ENCODE measurements at places on chromosomes 4 and X. TPM values are rescaled to one million over a fixed set of nuclear protein-coding genes. Genes with fewer than 3 reads are reported as not detected.

GLRB gene
- not detected for total RNA-seq

CTAG1B gene
- total RNA-seq: not detected

GSX2 gene
- not detected for total RNA-seq

- H3K27me3 ChIP-seq: no peaks in the 10 kb centered on the region
- H3K36me3 ChIP-seq: peaks cover 7% of the 10 kb centered on the region
- peaks cover 23% of the 10 kb centered on the region for H3K4me1 ChIP-seq
- no peak overlapping the region for H3K4me3 ChIP-seq
- no peak overlapping the region for H3K27ac ChIP-seq
- DNase-seq: no peak
Measured at GRCh38 chrX:23779025-23779424, 3.9 kb upstream of the SAT1 start.

DNA sequence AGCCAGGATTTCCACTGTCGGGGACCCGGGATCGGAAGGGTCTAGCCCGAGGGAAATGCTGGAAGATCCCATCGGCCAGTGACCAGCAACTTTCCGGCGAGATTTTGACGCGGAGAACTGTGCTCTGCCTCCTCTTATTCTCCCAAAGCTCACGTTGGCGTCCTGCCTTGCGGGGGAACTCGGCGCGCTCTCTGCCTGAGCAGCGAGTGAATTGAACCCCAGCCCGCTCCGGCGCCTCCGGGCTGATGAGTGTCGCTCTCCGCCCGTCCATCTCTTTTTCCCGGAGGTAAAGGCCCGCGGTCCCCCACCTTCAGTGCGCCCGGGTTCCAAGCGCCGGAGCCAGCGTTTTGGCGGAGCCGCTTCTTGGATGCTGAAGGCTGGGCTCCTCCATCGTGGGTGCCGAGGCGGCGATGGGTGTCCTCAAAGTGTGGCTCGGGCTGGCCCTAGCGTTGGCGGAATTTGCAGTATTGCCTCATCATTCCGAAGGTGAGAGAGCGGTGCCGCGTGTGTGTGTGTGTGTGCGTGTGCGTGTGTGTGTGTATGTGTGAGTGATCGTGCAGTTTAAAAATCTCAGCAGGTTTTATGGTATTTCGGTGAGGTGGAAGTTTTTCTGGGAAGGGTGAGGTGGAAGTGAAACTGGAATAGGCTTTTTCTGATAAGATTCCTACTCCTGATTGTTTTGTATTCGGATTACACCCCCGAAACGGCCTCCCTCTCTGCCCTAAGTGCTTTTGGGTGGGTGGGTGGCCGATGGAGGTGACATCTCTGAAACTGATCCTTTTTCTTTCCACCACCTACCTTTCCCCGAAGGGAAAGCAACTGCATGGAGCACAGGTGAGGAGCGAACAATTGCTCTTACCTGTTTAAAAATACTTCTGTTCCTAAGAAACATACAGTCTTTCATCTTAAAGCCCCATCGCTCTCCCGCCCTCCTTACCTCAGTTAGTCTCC, 752 bp downstream of the FRAS1 start:
- peak overlapping the region; percentile 71 for H3K27ac ChIP-seq
- peak; percentile 13 for DNase-seq
- no peaks in the 10 kb centered on the region for H3K36me3 ChIP-seq
- peak overlapping the region; percentile 82 for H3K4me3 ChIP-seq

GRCh38 chrX:120727911-120728310, 98.1 kb upstream of the C1GALT1C1 start:
- H3K27me3 ChIP-seq: no peaks in the 10 kb centered on the region
- H3K27ac ChIP-seq: no peak overlapping the region
- no peaks in the 10 kb centered on the region for H3K36me3 ChIP-seq

DNA sequence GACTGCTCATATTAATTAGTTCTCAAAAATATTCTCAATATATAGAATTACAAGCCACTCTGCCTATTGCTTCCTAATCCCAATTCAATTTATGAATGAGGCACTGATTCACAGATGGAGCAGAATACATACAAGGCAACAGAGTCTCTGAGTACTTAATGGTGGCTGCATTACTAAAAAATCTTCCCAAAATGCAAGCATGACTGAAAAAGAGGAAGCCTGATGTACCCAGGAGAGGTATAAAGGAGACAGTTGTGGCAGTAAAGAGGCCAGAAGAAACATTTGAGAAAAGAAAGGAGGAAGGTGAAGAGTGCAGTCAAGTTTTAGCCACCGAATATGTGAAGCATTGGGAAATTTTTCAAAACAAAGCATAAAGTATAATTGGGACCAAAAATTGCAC, 163.2 kb upstream of the INTU start:
- H3K27me3 ChIP-seq: no peaks in the 10 kb centered on the region
- H3K4me1 ChIP-seq: no peaks in the 10 kb centered on the region
- H3K4me3 ChIP-seq: no peak overlapping the region
- no peak overlapping the region for H3K27ac ChIP-seq
- no peak for DNase-seq
- no peaks in the 10 kb centered on the region for H3K36me3 ChIP-seq

GRCh38 chrX:20382518-20383297, 116.0 kb upstream of the RPS6KA3 start:
- peak; percentile 8 for DNase-seq
- peak overlapping the region; percentile 62 for H3K27ac ChIP-seq
- H3K4me1 ChIP-seq: peaks cover 20% of the 10 kb centered on the region
- no peaks in the 10 kb centered on the region for H3K36me3 ChIP-seq
- H3K27me3 ChIP-seq: peaks cover 2% of the 10 kb centered on the region

DNA sequence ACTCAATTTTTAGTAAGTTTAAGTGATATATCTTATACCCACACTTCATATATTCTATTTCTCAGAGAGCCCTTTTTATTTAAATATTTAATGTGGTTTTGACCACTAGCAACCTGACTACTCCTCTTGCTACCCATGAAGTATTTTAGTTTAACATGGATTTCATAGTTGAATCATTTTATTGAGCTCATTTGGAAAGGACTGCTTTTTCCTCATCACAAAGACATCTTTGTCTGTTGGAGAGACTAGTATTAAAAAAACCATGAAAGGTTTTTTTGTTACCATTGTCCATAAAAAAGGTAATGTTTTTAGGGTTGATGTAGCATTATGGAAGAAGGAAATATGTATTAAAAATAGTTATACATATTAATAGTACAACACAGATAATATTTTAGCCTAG, 139.5 kb downstream of the RAPGEF2 start:
- no peak overlapping the region for H3K27ac ChIP-seq
- peaks cover 5% of the 10 kb centered on the region for H3K36me3 ChIP-seq
- peaks cover 3% of the 10 kb centered on the region for H3K4me1 ChIP-seq
- H3K4me3 ChIP-seq: no peak overlapping the region
- no peak for DNase-seq

DNA sequence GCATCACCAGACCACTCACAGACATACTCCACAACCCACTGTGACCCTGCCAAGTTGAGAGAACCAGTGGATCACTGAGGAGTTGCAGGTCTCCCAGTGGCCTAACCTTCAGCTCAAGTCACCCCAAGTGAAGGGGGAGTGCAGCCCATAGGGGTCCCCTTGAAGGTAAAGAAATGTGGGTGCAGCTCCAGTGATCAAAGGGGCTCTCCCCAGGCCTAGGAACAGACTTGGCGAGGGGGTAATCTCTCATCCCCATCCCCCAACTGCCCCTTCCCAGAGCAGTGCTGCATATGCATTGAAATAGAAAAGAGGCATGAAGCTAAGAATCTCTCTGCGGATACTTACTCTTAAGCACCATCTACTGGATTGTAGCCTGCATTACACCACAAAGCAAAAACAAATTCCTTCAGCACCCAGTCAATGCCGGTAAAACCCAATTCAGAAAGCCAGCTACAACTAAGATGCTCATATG, 27.0 kb downstream of the MAGEE1 start:
- DNase-seq: peak; percentile 12
- no peaks in the 10 kb centered on the region for H3K27me3 ChIP-seq
- H3K36me3 ChIP-seq: no peaks in the 10 kb centered on the region
- H3K4me1 ChIP-seq: peaks cover 2% of the 10 kb centered on the region
- no peak overlapping the region for H3K27ac ChIP-seq

DNA sequence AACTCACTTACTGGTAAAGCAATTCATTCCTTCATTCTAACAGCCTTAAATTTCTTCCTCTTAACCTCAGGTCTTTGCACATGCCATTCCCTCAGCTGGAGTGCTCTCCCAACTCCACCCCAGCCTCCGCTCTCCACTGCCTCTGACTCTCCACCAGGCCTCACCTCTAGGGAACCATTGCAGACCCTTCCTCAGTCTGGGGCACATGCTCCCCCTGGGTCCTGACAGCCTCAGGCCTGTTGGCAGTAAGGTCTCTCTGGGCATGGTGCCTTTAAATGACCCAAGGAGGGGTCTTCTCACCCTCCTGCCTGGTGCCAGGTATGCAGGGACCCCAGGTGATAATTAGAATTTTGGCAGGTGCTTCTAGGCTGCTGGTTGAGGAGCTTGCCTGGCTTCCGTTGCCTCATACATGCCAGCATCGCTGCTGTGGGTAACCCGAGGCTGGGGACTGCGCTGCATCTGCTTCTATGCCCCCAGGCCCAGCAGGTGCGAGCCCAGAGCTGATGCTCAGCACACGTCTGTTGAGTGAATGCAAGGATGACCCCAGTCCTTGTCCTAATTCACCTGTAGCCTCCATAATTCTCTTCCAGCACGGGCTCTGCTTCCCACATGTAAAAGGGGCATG, 27.5 kb upstream of the GPR78 start:
- H3K4me1 ChIP-seq: no peaks in the 10 kb centered on the region
- no peak overlapping the region for H3K27ac ChIP-seq
- no peaks in the 10 kb centered on the region for H3K27me3 ChIP-seq
- no peak overlapping the region for H3K4me3 ChIP-seq

GRCh38 chrX:39905538-39905891, 192.2 kb downstream of the BCOR start:
- H3K4me3 ChIP-seq: no peak overlapping the region
- H3K4me1 ChIP-seq: peaks cover 8% of the 10 kb centered on the region
- H3K27ac ChIP-seq: no peak overlapping the region
- DNase-seq: no peak
- peaks cover 4% of the 10 kb centered on the region for H3K27me3 ChIP-seq

DNA sequence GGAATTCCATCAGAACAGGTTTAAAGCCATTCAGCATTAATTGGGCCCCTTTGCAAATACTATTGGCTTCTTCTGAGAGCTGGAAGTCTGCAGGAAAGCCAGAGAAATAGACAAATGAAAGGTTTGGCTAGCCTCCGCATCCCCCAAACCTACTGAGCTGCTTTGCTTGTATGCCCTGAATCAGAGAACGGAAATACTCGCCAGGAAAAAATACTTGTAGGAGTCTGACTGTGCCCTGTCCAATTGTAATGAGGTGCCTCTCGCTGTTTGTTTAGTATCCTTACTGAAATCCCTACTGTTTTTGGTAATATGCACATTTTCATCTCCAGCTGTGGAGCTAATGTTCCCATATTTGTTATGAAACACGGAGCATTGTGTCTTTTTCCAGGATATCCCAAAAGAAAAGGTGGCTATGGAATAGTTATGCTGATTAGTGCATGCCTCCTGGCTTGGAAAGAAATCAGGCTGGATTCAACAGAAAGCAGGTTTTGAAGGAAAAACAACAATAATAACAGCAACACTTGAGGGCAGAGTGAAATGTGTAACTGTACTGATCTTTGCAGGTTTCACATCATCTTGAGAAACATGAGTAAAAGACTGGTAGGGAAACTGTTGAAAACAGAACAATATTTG, 50.7 kb upstream of the NLGN4X start:
- H3K4me1 ChIP-seq: no peaks in the 10 kb centered on the region
- no peaks in the 10 kb centered on the region for H3K36me3 ChIP-seq
- no peak overlapping the region for H3K27ac ChIP-seq
- no peak for DNase-seq

GRCh38 chr4:139779691-139780090, 114.1 kb downstream of the MGST2 start:
- H3K27ac ChIP-seq: no peak overlapping the region
- no peaks in the 10 kb centered on the region for H3K27me3 ChIP-seq
- DNase-seq: no peak
- no peak overlapping the region for H3K4me3 ChIP-seq
- H3K36me3 ChIP-seq: no peaks in the 10 kb centered on the region

GRCh38 chr4:109005523-109005922, 242.7 kb upstream of the ETNPPL start:
- H3K27ac ChIP-seq: no peak overlapping the region
- H3K4me1 ChIP-seq: peaks cover 8% of the 10 kb centered on the region
- DNase-seq: no peak

DNA sequence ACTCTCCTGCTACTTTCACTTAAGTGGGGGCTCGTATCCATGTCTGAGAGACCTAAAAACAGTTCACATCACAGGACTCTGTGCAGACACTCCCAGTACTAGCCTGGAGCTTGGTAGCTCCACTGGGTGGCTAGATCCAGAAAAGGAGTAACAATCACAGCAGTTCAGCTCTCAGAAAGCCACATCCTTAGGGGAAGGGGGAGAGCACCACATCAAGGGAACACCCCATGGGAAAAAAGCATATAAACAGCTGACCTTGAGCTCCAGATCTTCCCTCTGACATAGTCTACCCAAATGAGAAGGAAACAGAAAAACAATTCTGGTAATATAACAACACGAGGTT, 175.8 kb downstream of the FAM13A start:
- H3K27me3 ChIP-seq: peaks cover 12% of the 10 kb centered on the region
- H3K36me3 ChIP-seq: no peaks in the 10 kb centered on the region
- H3K4me3 ChIP-seq: no peak overlapping the region
- no peak overlapping the region for H3K27ac ChIP-seq

- no peak overlapping the region for H3K4me3 ChIP-seq
- DNase-seq: no peak
- no peaks in the 10 kb centered on the region for H3K36me3 ChIP-seq
- H3K27ac ChIP-seq: no peak overlapping the region
- no peaks in the 10 kb centered on the region for H3K4me1 ChIP-seq
Measured at GRCh38 chr4:156472624-156473023, 499.0 kb downstream of the PDGFC start.

All from activated CD4-positive, alpha-beta T cell treated with anti-CD3 and anti-CD28 coated beads, Interleukin-2, amount 10 ng/mL, durations not matched to agents 7 days and 5 days (primary cell).